Stimulated activated CD8-positive, alpha-beta memory T cell treated with anti-CD3 and anti-CD28 coated beads, Interleukin-15, amount 100 ng/mL, for 48 hours (primary cell): ENCODE measurements at places on chromosomes 2 and 18.
A peak's percentile ranks its signal among the peaks of the same experiment; 100 is the strongest.

DNA sequence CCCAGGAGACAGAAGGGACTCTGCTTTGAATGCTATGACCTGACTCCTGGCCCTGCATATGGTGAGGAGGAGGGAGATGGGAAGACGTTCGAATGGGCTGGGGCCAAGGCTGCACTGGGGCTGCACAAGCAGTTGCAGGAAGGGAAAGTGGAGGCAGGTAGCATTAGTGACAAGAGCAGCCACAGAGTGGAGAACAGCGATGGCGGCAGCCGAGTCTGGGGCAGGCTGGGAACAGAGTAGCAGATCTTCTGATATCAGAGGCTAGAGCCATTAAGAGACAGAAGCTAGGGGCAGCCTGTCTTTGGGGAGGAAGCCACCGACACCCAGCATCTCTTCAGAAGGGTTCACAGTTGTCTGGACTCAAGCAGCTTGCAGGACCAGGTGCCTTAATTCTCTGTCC is 50.1 kb downstream of the ST3GAL5 start:
- DNase-seq = no peak

DNA sequence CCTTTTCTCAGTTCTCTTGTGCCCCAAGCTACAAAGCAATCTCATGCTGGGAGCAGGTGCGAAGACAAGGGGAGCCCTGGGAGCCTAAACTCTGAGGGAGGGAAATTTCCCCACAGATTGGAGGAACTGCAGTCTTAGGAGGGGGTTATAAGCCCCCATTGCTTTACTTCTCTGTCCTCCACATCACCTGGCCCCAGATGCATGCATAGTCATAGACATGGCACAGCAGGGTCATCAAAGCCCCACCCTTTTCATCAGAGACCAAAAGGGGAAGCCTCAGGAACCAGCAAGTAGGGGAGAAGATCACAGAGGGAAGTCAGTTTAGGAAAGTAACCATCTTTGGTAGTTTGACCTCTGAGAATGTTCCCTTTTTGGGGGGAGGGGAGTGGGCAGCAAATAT is 33.7 kb downstream of the LANCL1 start:
- no peak for DNase-seq

- DNase-seq = no peak
These were observed 752.6 kb upstream of the ID2 start for GRCh38 chr2:7929281-7929680.

- no peak for DNase-seq
These were observed 54.1 kb downstream of the ATP8B1 start for GRCh38 chr18:57748770-57749603.

DNA sequence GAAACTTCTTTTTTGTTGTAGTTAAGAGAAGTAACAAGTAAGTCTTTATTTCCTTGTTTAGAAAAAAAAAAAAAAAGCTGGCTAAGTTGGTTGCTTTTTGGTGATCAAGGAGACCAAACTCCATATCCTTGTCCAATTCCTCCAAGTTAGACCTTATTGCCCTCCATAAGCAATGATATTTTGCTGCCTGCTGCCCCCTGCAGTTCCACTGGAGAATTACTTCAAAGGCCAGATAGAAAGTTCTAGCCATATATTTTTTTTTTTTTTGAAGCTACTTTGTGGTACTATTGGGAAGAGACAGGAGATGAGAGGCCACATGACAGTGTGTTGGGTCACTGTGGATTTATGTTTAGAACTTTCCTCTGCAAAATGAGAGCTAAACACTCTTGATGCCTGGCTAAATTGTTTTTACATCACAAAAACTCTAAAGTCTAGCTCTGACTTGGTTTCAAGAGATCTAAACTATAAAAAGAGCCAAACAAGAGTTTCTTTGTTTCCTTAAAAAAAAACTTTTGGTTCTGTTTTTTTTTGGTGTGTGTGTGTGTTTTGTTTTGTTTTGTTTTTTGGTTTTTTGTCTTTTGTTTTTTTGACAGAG is 80.7 kb upstream of the RASGRP3 start:
- DNase-seq = peak; percentile 28
